ENCODE measurements at places on chromosomes 5 and 9. TPM values are rescaled to one million over a fixed set of nuclear protein-coding genes. Genes with fewer than 3 reads are reported as not detected.

- DNase-seq = no peak
Measured at GRCh38 chr9:136244969-136245218, 718 bp downstream of the QSOX2 start.

- DNase-seq = no peak
Measured at GRCh38 chr9:118503236-118503635, 799.0 kb downstream of the TLR4 start.

DNA sequence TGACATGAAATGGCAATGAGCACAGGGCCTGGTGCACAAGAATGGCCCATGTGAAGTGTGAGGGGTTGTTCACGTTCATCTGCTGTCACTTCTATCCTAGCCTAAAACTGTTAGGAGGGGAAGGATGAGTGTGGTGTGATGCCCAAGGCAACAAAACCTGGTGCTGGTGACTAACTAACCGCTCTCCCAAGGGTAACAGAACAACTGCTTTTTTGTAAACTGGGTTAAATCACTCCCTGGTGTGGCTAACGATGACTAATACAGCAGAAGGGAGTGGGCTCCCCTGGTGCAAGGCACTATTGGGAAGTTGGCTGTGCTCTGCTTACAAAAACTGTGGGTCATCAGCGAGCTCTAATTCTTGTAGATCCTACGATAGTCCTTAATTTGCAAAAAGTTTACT is 103.2 kb upstream of the VCAN start:
- DNase-seq = no peak

DNA sequence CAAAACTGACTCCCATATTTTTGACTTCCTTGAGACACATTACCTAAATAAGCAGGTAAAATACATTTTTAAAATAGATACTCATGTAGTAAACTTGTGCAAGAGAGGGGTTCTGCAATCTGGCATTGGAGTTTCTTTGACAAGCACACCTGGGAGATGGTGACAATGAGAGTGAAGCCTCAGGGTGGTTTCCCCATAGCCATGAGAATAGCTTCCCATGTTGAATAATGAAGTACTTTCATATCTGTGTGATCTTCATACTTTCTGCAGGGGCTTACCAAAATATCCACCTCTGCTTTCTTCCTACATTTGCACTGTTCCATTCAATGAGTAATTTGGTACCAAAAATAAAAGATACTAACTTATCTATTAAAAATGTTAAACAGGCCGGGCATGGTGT is 44.7 kb upstream of the VCAN start:
- DNase-seq = no peak

- peak; percentile 80 for DNase-seq
Measured at GRCh38 chr5:172688349-172689217, 47.5 kb downstream of the NEURL1B start.

- DNase-seq = peak; percentile 87
Measured at GRCh38 chr9:22446589-22446949, at the start of gene DMRTA1. TSS of gene DMRTA1 (plus strand) at chr9:22446824. CDS start at chr9:22447066, 242 bp downstream.

DNA sequence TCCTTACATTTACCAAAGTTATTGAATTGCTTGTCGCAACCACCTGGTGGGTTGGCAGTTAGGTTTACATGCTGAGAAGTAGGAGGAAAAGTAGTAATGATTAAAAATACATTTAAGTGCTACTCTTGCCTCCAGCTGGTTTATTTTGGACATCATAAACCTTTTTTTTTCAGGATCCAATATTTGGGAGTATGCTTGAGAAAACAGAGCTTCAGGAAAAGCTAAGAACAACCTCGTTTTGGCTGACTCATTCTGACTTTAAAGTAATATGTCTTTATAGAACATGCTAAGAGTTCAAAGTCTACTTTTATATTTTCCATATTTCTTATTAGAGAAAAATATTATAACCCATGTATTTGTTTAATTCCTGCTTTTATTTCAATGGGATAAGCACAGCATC is 41.7 kb upstream of the BNC2 start:
- DNase-seq = no peak

DNA sequence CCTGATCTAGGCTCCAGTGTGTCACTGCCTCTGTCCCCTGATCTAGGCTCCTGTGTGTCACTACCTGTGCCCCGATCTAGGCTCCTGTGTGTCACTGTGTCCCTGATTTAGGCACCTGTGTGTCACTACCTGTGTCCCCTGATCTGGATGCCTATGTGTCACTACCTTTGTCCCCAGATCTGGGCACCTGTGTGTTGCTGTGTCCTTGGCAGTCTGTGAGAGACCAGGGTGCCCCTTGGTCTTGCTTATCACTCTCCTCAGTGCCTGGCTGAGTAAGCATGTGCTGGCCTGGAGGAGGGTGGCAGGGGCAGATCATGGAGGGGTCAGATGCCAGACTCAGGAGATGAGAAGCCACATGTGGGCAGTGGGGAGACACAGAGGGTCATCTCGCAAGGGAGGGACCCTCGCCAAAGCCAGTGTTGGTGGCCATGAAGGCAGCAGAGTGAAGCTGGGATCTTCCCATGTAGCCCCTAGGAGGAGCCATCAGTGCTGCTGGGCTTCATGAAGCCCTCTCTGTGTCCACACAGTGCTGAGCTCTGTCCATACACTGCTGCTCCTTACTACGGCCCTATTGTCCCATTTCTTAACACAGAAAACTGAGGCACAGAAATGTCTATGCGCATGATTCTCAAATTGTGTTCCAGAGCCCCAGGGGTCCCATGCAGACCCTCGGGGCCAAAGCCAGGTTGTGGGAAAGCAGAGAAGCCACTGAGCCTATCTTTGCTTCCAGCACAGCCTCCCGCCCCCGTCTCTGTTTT is 15.5 kb downstream of the OLFML2A start:
- no peak for DNase-seq

DNA sequence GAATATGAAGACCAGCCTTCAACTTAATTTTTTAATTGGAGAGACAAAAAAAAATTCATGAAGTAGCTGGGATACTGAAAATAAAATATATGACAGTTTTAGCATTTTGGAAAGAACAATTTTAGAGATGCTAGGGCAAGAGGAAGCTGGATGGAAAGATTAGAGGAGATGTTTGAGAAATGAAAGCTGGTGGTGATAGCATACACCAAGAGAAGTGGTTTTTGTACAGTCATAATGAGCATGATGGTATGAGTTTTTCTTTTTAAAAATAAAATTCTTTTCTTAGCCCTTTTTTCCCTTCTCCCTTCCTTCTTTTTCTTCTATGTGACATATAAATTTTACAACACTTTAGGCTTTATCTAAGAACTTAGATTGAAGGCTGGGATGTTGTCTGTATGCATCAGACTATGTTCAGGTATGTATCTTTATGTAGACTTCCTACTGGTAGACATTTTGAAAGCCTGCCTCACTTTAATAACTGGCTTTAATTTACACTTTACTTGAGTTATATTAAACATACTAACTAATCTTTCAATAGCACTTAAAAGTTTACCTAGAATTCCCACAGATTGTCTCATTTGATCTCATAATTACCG is 522.5 kb downstream of the TLE4 start:
- no peak for DNase-seq

- no peak for DNase-seq
Measured at GRCh38 chr5:10502578-10502977, 60.9 kb downstream of the ROPN1L start.

GRCh38 chr9:114153761-114154599 is 1.4 kb upstream of the COL27A1 start:
- DNase-seq = peak; percentile 53

OCLN gene
- total RNA-seq = 1.8 TPM

TXNDC8 gene
- not detected for total RNA-seq

GABRA1 gene
- not detected for total RNA-seq

SLC45A2 gene
- total RNA-seq = not detected

EPB41L4A gene
- total RNA-seq = 24.9 TPM

SLC38A9 gene
- total RNA-seq = 7.6 TPM

DOCK2 gene
- total RNA-seq = 11.5 TPM

PTRH1 gene
- total RNA-seq = 11.9 TPM
